ENCODE measurements at places on chromosomes 5 and 9.

GRCh38 chr9:93674580-93675335 is 98.4 kb downstream of the PHF2 start:
- DNase-seq, result no peak

DNA sequence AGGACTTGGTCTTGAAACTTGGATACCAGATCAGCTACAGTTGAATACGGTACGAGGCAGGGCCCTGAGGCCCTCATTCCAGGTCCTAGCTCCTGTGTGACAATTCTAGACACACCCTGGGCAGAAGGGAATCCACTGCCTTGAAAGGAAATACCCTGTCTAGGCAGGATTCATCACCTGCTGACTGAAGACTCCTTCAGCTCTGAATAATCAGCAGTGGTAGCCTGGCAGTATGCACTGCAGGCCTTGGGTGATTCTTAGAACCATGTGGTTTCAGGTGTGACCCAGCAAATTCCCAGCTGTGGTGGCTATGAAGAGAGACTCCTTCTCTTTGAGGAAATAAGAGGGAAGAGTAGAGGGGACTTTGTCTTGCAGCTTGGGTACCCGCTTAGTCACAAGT is 17.2 kb upstream of the EFNA5 start:
- no peak for DNase-seq

DNA sequence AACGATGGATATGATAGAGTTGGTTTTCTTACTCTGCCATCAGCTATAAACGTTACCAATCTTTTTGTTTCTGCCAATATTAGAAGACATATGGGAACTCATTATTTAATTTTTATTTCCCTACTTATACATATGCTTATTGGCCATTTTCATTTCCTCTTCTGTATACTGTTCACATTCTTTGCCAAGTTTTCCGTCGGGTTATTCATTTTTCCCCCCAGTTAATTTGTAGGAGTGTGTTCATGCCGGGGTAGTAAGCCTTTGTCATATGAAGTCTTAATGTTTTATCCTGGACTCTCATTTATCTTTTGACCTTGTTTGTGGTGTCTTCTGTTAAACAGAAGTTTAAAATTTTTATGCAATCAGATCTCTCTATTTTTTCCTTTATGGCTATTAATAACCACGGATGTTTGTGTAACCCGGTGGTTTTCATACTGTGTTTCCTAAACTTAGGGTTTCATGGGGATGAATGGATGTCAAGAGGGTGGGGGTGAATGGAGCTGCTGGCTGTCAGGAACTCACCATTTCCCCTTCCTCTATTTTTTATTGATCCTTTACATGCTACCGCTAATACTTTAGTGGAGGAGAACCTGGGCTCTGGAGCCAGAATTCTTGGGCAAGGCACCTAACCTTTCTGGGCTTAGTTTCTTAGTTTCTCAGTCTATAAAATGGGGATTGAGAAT is 42.5 kb upstream of the PPARGC1B start:
- no peak for DNase-seq

- no peak for DNase-seq
Observed at GRCh38 chr9:121939643-121940042, 153.5 kb downstream of the TTLL11 start.

- DNase-seq, result no peak
Observed at GRCh38 chr5:10752451-10752850, 8.6 kb downstream of the DAP start.

- no peak for DNase-seq
Observed at GRCh38 chr5:113108485-113108884, 131.9 kb downstream of the DCP2 start.

DNA sequence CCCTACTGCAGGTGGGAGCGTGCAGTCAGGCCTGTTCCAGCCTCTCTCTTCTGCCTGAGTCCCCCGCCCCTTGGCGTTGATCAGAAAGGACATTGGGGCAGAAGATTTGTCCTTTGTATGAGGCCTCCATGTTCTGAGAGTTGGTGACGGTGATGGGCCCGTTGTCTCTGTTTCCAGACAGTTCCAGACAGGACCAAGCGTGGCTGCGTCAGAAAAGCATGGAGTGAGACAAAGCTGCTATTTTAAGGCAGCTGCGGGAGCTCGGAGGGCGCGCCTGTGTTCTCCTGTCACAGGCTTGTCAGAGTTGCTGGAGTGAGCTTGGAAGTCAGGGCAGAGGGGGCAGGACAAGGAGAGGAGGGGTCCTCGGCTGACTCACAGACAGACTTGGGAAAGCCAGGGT is 32.1 kb upstream of the SH3PXD2B start:
- no peak for DNase-seq

DNA sequence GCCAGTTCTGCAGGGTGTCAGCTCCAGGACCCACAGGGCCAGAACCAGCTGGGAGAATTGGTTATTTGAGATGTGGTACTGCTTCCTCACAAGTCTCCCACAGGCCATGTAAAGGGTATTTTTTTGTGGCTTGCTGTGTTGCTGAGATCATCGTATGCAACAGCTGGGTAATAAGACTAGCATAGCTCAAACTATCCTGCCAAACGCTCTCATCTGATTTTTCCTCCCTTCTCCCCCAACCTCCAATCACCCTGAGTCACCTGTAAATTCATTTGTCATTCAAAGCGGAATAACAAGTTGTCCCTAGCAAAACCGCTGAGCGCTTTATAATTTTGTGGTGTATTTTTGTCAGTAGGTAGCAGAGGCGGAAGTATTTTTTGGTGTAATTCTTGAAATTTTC is 63.2 kb downstream of the NSG2 start:
- DNase-seq, result no peak

DNA sequence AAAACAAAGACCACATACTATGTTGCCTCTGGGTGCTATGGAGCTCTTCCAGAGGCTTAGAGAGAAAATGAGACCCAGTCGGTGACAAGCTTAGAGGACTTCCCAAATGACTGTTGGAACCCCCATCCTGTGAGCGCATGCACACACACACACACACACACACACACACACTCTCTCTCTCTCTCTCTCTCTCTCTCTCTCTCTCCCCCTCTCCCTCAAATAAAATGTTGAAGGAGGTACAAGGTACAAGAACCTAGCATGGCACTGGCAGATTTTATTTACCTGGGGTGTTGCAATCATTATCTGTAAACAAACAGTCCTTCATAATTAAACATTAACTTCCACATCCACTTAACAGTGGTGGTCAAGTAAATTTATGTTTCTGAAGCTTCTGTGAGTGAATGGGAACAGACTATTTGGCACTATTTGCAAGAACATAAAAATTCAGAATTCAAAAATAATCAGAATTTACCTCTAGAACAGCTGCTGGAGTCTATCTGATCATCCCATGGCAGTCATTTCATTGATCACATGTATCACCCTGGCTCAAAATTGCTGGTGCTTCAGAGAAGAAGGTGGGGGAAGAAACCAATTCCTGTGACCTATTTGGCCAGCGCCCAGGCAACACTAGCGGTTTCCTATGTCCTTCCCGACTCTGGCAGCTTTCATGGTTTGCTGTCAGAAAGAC is 24.9 kb downstream of the TRPM3 start:
- DNase-seq, result no peak

- no peak for DNase-seq
Observed at GRCh38 chr9:74958587-74958986, 5.9 kb upstream of the C9orf40 start.

DNA sequence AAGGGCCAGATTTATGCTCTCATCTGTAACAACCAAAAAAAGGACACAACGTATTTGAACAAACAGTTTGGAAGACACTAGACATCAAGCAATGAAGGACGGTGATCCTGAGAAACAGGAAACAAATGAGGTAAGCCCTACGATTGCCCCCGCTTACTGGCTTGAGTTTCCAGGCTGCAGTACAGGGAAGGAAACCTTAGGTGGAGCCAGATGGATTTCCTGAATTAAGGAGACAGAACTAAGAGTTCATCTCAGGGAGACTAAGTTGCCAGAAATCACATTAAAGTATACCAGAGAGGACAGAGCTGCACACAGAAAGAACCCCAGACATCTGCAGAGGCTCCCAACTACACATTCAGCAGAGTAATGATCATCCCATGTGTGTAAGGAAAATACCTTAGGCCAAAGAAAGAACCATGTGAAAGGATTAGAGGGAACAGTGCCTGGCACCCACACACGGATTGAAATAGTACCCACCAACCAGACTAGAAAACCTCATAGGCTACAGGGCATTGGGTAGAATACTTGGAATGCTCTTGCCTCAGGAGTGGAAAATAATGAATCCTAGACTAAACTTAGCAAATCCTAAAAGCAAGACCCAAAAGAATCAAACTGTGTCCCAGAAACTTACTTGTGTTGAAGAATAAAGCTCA is 99.3 kb upstream of the NIPBL start:
- DNase-seq, result no peak

GRCh38 chr5:84131372-84131771 is 253.3 kb downstream of the EDIL3 start:
- no peak for DNase-seq

GRCh38 chr5:59555596-59555995 is 337.9 kb downstream of the PDE4D start:
- DNase-seq, result no peak

DNA sequence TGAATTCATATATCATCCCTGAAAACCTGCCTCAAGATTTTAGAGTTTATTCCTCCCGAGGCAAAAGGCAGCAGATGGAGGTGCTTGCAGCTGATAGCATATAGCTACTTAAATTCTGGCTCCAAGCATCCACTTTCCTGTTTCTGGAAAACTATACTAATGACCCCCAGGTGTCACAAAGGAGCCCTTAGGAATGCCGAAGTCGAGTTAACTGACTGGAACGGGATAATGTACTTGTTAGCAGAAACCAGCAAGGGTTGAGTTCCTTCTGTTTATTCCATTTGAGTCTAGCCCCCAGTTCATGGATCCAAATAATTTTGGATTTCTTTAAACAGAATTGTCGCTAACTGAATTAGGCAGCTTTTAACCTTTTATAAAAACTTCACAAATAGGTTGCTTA is 44.5 kb downstream of the PTTG1 start:
- DNase-seq, result no peak

GRCh38 chr9:114174557-114174875 is 19.2 kb downstream of the COL27A1 start:
- DNase-seq, result no peak

DNA sequence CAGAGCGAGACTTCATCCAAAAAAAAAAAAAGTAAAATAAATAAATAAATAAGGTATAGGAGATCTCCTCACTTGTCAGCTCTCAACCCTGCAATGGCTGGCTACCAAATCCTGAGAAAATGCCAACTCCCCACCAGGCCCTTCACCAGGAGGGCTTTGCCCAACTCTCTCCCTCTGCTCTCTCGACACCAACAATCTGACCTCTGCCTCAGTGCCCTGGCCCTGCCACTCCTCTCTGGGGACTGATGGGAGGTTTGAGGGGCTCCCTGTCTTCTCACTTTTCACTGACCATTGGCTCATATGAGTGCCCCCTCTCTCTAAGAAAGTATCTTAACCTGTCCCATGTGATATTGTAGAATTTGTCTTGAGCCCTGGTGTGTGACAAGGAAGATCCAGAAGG is 52.6 kb upstream of the SH3PXD2B start:
- no peak for DNase-seq

DNA sequence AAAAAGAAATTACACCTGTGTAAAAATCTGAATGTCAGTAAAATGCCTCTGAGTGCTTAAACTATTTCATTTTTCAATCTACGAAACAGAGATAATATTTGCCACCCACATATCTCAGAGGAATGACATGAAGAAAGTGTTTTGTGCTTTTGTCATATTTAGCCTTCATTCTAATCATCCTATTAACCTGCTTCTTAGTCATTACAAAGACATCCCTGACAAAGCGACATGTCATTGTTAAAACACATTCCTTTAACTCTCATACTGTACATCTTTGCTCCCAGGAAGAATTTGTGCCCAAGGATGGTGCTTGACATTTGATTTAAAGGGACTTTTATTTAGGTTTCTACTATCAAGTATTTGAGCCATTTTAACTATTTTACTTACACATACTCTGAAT is 275.9 kb downstream of the DMRTA1 start:
- DNase-seq, result peak; percentile 11

DNA sequence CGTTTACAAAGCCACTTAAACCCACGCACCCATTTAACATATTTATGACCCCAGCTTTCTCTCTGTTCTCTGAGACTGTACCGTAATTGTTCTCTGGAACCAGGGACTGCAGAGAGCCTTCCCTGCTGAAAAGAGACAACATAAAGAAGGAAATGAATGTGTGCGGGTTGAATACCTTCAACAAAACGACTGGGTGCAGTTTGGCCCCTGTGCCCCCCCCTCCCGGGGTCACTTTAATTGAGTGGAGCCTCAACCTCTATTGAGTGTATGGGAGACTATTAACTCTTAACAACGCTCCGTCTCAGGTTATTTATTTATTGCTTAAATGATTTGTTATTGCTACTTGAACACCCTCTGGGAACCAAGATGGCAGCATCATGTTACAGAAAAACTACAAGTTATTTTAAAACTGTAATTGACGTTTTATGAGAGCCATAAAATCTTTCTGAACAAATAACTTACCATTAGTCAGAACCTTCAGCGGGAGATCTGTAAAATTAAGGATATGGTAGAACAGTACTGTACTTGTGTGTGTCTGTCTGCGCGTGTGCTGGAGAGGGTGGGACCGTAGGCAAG is 70.6 kb downstream of the GAS1 start:
- DNase-seq, result no peak

DNA sequence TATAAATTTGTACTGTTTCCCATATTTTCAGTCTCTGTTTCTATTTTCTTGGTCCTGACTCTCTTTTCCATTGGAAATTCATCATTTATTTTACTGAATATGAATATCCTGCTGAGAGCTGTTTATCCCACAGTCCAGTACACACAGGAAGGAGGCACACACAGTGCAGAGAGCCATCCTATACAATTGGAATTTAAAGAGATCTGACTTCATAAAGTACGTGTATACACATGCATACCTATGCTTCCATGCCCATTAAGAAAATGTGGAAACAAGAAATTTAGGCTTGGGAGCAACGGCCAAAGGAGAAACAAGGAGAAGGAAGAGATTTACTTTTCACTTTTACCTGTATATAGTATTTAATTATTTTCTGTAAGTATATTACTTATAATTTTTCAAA is 99.2 kb downstream of the NFIB start:
- no peak for DNase-seq

DNA sequence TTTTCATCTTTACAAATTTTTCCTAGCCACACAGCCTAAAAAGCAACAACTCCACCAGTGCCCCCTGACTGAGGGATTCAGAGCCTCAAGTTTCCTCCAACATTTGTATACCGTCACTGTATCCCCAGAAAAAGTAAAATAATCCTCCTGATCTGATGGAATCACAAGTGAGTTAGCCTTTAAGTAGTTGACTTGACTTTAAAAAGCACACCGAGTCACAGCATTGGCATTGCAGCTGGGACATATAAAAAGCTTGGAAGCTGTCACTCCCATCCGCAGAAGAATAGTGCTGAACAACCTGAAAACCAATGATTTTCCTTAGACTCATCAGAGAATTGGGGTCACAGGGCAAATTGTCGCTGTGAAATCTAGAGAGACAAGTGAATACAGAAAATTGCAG is 41.6 kb upstream of the FBN2 start:
- no peak for DNase-seq

DNA sequence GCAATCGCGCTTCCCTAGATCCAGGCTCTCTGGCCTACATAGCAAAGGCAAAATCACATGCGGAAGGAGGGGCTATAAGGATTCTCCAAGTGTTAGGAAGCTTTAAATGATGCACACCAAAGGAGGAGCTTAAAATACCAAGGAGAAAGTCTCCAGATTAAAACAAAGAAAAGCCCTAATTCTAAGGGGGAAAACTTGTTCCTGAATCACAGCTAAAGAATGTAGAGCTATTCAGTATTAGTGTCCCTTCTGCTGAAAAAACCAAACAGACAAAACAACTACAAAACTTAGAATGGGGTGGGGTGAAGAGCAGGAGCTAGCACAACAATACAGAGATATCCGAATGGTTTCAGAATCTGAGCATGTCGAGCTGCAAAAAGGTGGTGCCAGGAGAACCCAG is 213.7 kb downstream of the DCP2 start:
- no peak for DNase-seq

- DNase-seq, result no peak
Observed at GRCh38 chr5:89728750-89729149, 680.8 kb downstream of the CETN3 start.
